ENCODE measurements at places on chromosomes 5 and 9.

DNA sequence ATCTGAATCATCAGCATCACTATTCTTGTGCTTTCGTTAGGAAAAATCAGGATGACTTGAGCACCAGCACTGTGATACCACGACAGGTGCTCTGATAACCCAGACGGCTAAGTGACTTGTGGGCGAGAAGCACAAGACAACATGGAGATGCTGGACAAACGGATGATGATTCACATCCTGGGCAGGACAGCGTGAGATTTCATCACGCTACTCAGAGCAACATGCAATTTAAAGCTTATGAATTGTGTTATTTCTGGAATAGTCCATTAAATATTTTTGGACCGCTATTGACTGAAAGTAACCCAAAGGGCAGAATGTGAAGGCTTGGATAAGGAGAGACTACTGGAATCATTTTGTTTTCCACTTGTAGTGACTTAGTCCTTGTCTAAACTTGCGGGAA lies 114.8 kb upstream of the DAPK1 start:
- DNase-seq: no peak

GRCh38 chr5:148778882-148779281 lies 47.5 kb upstream of the ADRB2 start:
- no peak for DNase-seq

DNA sequence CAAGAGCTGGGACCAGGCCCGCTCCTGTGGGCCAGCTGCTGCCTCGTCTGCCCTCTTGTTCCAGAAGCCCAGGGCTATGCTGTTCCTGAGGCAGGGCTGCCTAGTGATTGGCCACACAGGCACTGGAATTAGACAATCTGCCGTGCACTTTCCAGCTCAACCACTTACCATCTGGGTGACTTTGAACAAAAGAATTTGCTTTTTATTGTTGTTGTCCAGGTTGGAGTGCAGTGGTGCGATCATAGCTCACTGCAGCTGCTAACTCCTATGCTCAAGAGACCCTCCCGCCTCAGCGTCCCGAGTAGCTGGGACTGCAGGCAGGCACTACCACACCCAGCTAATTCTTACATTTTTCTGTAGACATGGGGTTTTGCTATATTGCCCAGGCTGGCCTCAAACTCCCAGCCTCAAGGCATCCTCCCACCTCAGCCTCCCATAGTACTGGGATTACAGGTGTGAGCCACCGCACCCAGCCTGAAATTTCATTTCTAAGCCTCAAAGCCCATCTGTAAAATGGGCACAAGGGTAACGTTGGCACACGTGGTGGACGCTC lies 1.2 kb upstream of the NEK6 start:
- DNase-seq: no peak

DNA sequence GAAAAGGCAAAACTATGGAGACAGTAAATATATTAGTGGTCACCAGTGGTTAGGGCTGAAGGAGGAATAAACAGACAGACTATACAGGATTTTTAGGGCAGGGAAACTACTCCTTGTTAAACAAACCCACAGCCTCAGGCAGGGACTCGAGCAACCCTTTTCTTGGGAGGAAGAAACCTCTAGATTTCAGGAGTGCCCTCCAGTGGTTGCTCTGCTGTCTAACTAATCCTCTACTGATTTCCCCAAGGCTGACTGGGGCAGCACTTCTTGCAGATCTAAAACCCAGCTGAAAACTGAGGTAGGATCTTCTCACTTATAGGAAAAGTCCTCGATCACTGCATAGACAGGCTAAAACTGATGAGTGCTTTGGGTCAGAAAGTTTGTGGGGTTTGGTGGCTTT lies 176.8 kb downstream of the ISOC1 start:
- DNase-seq: no peak

DNA sequence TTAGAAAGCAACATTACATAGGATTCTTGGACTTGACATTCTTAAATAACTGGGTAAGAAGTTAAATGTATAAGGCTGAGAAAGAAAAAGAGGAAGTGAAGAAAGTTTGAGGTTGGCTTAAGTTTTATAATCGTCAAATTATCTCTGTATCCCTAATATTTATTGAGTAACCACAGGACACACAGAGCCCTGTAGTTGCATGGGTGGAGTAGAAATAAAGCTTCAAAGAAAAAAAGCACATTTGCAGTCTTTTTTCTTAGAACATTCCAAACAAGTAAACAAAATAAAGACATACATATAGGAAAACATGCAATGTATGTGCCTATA lies 137.0 kb downstream of the CCDC192 start:
- DNase-seq: no peak

DNA sequence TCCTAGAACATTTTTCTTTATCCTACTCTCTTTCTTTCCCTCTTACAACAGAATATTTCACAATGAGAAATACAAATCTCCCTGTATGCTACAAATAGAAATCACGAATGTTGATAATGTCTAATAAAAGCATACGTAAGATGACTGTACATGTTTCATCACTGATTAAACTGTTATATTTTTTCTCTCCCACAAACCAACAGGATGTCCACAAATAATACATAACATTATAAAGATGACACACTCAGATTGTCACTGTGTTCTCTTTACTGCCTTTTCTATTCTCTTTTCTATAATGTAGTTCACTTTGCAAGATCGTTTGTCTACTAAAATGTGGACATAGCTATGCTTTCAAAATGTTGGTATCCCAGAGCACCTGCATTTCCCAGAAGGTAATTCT lies 90.7 kb upstream of the PARP8 start:
- no peak for DNase-seq

- DNase-seq: no peak
These were observed 15.4 kb downstream of the AOPEP start for GRCh38 chr9:94741866-94742265.

DNA sequence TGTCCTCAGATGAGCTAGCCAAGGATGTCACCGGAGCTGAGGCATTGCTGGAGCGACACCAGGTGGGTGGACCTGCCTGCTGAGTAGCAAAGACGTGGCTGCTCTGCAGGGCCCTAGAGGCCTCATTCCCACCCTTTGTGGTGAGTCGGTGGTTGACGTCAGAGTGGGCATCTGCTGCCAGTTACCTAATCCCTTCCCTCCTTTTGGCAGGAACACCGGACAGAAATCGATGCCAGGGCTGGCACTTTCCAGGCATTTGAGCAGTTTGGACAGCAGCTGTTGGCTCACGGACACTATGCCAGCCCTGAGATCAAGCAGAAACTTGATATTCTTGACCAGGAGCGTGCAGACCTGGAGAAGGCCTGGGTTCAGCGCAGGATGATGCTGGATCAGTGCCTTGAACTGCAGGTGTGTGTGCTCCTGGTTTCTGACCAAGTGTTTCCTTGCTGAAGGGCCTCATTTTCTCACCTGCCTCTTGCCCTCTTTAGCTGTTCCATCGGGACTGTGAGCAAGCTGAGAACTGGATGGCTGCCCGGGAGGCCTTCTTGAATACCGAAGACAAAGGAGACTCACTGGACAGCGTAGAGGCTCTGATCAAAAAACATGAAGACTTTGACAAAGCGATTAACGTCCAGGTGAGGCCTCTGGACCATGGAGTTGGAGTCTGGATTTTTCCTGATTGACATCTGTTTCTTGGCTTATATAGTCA lies 48.9 kb downstream of the DYNC2I2 start:
- no peak for DNase-seq

DNA sequence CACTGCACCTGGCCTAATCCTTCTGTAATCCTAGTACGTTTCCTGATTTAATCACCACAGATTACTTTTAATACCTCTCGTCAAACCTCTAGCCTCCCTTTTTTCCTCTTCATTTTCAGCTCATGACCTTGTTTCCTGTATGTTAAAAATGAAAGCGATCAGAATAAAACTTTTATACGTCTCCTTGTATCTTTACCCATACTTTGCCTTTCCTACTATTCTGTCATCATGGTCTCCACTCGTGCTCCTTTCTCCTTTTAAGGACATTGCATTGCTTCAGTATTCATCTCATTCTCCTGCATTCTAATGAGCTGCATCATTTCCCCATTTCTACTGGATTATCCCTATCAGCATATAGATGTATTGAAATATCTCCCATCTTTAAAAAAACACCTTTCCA lies 8.5 kb downstream of the CDC42SE2 start:
- DNase-seq: no peak

GRCh38 chr5:76718381-76718832 lies 2.5 kb downstream of the F2R start:
- DNase-seq: no peak

DNA sequence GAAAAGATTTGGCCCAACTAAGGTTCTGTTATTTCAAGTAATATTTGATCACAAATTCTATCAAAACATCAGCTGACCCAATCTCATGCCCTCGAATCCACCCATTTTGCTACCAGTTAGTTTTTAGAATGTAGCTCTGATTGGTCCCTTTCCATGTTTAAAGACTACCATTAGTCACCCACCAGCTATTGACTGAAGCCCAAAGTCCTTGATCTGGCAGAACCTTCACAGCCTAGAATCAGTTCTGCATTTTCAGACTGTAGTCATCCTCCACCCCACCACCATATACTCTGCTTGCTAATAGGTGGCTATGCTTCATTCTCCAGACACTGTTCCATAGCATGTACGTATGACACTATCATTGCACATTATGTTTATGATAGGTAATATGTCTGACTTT lies 182.2 kb upstream of the TARS1 start:
- DNase-seq: no peak

GRCh38 chr9:127796225-127796813 lies 6.4 kb upstream of the FPGS start:
- DNase-seq: no peak

DNA sequence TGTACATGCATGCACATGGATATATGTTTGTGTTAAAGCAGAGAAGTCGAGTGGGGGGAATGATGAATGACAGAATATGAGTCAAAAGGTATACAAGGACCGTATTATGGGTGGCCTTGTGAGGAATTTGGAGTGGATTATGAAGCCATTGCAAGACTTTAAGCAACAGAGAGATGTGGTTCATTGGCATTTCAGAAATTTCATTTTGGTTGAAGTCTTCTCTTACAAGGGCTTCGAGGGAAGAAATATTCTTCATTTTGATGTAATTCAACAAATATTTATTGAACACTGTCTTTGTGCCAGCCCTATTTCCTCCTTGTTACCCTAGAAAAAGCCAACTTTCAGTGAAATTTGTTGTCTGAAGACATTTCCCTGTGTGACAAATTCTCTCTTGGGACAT lies 83.9 kb upstream of the SLCO6A1 start:
- no peak for DNase-seq

DNA sequence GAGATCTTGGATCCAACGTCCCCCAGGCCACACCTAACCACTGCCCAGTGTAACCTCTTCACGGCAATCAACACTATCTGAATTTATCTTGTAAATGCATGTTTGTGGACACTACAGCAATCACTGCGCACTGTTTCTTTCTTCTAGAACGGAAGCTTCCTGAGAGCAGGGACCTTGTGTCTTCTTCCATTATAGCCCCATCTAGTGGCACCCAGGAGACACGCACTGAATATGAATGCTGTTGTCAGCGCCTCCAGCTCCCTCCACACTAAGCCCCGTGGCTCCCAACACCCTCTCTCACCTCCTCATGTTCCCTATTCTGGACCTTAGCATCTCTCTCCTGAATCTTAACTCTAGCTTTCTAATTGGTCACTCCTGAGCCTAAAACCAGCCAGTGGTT lies 72.7 kb downstream of the SMIM23 start:
- DNase-seq: no peak

- DNase-seq: no peak
These were observed 71.5 kb downstream of the INVS start for GRCh38 chr9:100170556-100170955.

DNA sequence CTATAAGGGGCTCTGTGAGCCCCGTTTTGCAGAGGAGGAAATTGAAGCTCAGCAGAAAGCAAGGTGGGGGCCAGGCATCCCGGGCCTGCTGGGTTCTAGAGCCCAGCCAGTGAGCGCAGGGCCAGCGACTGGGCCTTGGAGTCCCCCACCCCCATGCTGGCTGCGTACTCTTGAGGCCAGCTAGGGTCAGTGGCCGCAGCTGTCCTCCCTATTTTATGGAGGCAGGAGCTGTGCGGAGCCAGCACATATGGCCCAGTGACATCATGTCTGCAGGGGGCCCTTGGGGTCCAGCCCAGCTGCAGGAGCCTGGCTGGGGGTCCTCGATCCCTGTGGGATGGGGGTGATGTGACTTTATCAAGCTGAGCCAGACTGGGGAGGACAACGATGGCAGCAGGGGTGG lies 71.3 kb downstream of the HMCN2 start:
- no peak for DNase-seq

DNA sequence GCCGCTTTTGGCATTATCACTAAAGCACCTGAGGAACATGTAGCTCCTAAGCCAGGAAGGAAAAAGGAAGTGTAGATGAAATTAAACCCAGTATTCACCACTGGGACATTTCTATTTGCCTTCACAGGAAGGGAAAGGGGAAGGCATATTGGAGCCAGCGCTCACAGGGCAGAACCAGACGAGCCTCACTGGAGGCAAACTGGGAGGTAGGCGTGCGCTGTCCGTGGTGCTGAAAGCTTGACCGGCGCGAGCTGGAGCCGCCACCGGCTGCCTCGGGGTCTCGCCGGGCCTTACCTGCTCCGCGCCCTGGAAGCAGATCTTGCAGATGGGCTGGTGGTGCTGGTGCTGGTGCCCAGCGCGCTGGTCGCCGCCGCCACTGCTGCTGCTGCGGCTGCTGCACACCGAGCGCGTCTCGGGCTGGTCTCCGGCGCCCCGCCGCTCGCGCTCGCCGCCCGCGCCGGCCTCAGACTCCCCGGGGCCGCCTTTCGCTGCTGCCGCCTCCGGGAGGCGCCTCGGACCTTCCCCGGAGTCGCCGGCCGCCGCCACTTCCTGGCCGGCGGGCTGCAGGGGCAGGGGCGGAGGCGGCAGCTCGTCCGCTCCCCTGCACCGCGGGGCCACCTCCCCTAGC lies 732 bp downstream of the MARCHF11 start:
- DNase-seq: peak; percentile 6

DNA sequence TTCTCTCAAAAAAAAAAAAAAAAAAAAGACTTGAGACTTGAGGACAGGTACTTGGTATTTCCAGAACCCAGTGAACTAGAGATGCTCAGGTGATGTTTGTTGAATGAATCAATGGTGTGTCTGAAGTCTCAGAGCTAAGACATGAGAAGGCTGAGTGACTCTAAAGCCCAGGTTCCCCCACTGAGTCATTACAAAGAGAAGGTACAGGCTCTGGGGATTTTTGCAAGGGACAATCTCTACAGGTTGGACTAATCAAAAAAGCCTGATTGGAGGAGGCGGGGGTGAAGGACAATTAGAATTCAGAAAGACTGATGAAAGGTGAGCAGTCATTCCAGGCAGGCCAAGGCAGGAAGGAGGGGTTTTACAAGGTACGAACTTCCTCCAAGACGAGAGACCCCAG lies 8.2 kb upstream of the FABP6 start:
- no peak for DNase-seq

GRCh38 chr9:97366476-97366875 lies 45.4 kb upstream of the TDRD7 start:
- no peak for DNase-seq

GRCh38 chr9:135468854-135469521 lies 10.6 kb upstream of the PPP1R26 start:
- DNase-seq: no peak

GRCh38 chr5:138385660-138386059 lies 33.2 kb downstream of the KDM3B start:
- no peak for DNase-seq

GRCh38 chr5:138223532-138223931 lies 10.4 kb upstream of the CDC23 start:
- DNase-seq: no peak

- DNase-seq: no peak
These were observed 299.9 kb upstream of the IRX2 start for GRCh38 chr5:3051400-3051799.

- no peak for DNase-seq
These were observed 18.4 kb upstream of the LRRC14B start for GRCh38 chr5:172841-173251.

- no peak for DNase-seq
These were observed 1.7 kb upstream of the TAF7 start for GRCh38 chr5:141322261-141322660.

All from activated T-cell treated with anti-CD3 and anti-CD28 coated beads for 1 hour (primary cell).